Fibroblast of skin of abdomen (primary cell): ENCODE measurements at places on chromosomes 11 and 22.

DNA sequence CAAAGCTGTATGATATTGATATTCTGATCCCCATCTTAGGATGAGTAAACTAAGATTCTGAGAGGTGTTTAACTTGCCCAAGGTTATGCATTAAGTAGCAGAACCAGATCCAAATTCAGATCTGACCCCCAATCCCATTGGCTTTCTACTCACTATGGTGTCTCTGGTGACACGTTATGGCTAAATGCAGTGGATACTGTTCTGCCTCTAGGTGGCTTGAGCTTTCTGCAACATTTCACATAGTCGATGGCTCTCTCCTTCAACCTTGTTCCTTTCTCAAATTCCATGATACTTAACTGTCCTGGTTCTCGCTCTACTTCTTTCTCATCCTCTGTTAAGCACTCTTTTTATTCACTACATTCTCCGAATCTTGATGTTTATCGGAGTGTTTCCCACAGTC, 9.4 kb downstream of the C11orf97 start:
- no peak for DNase-seq

DNA sequence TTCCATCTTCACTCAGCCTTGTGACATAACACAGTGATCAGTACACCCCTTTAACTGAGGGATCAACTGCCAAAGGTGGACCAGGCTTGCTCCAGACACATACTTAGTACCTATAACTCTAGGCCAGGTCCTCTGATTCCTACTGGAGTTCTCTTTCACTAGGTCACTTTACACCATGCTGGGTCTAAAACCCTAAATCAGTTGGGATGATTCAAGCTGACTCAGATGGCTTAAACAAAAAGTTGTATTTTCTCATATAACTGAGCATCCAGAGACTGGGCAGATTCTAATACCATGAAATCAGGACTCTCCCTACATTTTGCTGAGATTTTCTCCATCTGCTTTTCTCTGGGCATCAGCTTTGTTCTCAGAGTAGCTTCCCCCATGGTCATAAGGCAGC, 26.0 kb upstream of the FLI1 start:
- DNase-seq: peak; percentile 34

GRCh38 chr11:115607621-115608221, 103.5 kb upstream of the CADM1 start:
- DNase-seq: peak; percentile 89

GRCh38 chr11:108226036-108226435, 3.2 kb downstream of the ATM start:
- no peak for DNase-seq

GRCh38 chr22:19210188-19210587, 31.7 kb upstream of the SLC25A1 start:
- DNase-seq: no peak

DNA sequence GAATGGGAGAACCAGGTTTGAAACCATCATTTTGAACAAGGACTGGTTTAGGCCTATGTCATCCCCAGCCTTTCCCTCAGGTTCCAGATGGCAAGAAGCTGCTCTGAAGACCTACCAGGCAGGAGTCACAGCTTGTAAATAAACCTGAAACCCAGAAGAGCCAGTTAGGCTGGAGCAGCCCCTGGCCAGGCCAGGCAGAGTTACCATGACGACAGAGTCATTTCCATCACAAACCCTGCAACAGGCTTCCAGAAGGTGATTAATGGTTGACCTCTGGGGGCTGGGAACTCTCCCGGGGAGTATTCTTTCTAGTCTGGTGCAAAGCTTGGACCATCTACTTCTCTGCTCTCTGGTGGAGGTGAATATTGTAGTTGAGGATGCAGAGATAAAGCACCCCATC, 164.1 kb upstream of the NCAM1 start:
- DNase-seq: no peak

GRCh38 chr22:19404676-19405075, 26.9 kb downstream of the HIRA start:
- DNase-seq: no peak

GRCh38 chr11:108654994-108655631, 9.8 kb upstream of the DDX10 start:
- DNase-seq: peak; percentile 50

- no peak for DNase-seq
Measured at GRCh38 chr11:70364745-70365543, 33.4 kb upstream of the CTTN start.

DNA sequence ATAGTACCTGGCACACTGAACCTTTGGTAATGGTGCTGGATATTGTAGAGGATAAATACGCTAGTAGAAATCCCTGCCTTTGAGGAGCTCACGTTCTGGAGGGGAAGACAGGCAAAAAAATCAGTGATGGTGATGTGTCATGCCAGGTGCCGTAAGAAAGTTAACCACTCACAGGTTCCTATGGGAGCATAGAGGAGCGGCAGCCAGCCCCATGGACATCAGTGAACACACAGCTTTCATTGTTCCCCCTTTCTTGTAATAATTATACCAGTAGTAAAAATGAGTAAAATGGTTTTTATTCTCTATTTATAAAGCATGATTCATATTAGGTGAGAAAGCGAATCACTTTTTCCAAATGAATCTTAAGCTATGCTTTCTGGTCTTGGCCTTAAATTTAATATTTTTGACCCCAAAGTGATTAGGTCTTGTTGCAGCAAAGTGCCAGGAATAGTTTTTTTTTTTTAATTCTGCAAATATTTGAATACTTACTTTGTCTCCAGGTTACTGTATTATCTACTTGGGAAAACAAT, 57.9 kb downstream of the UVRAG start:
- no peak for DNase-seq

DNA sequence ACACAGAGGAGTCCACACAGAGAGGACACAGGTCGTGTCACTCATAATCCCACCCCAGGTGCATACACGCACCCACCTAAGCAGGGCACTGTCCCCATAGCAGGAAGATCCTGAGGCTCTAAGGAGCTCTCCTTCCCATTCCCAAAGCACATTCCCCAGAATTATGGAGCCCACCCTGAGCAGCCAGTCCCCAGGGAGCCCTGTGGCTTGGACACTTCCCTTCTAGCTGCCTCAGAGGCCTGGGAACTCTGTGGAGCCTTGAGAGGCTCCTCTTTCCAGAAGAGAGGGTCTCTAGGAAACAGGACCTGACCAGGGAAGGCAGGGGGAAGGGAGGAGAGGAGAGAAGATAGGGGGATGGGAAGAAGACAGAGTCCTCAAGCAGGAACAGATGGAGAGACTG, 29.8 kb downstream of the ARHGEF17 start:
- no peak for DNase-seq

DNA sequence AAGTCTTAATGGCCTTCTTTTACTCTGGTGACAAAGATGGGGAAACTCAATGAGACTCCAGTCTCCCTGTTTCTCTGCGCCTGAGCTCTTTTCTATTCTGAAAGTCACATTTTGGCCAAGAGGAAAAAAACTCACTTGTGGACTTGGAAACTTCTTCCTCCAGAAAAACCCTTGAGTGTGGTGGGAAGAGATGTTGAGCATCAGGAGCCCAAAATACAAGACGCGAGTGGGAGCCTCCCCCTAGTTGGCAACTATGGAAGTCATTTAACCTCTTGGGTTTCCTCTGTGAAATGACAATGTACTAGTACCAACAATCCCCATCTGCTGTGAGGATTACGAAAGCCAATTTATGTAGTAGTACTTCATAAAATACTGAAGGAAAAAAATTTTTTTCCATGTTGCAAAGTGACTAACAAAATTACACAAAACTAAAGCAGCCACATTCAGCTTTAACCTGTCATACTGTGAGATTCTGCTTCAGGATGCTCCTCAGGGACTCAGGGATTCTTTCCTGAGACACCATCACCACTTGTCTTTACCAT, 524 bp upstream of the SLC25A17 start:
- peak; percentile 13 for DNase-seq

DNA sequence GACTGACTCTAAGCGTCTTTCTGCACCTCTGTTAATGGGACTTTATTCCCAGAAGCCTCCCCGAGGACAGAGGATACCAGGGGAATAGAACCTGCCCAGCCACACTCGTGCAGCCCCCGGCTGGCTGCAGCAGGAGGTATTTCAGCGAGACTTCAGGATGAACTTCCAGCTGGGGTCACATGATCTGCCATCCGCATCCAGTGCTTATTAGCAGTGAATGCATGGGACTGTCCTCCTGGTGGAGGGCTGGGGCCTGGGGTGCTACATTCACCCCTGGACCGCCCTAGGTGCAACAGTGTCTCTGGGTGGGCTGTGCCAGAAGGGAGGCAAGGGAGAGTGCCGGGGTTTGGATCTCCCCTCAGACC, 1.6 kb downstream of the DUSP8 start:
- no peak for DNase-seq

DNA sequence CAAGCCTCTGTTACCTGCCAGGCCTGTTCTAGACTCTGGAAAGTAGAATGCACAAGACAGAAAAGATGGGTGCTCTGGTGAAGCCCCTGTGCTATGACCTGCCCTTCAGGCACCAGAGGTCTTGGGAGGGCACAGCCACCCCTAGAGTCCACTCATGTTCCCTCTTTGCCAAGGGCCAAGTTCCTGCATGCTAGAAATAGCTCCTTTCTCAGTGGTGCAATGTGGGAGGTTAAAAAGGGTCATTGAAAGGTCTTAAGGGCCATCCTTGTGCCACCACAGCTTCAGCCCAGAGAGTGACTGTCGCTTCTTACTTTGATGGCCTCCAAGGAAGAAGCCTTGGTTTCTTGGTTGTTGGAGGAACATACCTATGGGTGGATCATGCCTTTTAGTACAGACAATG, 84.6 kb upstream of the PARVA start:
- no peak for DNase-seq

- peak; percentile 90 for DNase-seq
Measured at GRCh38 chr11:123473941-123474677, 44.0 kb downstream of the GRAMD1B start.

DNA sequence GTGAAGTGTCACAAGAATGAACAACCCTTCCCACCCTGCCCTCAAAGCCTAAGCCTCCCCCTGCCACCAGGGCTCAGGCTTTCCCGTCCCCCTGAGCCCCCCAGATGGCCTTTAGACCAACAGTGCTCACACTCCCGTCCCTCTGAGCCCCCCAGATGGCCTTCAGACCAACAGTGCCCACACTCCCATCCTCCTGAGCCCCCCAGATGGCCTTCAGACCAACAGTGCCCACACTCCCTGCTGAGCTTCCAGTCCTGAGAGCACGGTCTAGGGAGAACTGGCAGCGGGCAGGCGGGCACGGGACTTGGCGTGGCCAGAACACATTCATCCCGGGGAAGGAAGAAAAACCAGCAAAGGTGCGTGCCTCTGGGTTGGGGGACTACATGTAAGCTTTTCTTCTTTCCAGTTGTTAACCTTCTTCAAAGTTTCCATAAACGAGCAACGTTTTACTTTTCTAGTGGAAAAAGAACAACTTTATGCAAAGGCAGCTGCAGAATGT, 2.5 kb downstream of the MRGPRG start:
- DNase-seq: no peak

- no peak for DNase-seq
Measured at GRCh38 chr11:2091112-2091746, 48.0 kb downstream of the IGF2 start.

DNA sequence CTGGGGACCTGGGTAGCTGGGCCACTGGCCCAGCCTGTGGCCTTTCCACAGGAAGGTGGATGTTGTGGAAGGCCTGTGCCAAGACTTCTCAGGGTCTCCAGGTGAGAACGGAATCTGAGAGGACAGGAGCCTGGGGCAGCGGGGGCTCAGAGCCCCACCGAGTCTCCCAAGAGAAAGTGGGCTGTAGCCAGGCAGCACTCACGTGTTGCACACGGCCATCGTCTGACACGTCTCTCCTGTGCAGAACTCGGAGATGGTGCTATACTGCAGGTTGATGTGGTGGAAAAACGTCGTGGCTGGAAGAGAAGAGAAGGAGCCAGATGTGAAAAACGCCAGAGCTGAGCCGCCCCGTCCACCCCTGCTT, 6.4 kb downstream of the MOB2 start:
- no peak for DNase-seq

DNA sequence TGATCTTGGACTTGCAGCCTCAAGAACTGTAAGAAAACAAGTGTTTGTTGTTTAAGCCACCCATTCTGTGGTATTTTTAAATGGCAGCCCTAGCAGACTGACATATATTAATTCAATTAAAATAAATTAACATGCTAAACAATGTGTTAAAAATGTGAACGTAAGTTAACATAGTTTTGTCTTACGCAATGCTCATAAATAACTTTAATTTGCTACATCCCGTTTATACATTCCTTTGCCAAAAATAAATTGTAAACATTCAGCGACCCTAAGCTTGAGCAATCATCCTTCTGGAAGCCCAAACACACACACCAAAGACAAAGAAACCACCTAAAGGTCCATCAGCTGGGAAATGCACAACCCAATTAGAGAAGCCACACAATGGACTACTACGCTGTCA, 70.4 kb downstream of the CELSR1 start:
- no peak for DNase-seq

DNA sequence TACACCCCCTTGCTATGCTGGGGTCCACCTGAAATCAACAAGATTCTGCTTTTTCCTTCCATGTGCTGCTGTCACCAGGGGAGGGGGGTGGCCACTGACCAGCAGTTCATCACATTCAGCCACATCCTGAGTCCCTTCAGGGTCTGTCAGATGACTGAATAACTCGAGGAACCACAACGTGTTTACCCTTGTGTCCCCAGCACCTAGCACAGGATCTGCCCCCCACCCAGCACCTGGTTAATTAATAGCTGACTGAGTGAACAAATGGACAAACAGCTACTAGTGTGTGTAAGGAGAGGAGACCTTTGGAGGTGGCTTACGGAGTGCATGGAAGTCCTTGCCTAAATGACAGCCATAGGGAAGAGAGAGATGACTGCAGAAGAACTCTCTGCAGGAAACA, 119.5 kb upstream of the NCAM1 start:
- DNase-seq: no peak

DNA sequence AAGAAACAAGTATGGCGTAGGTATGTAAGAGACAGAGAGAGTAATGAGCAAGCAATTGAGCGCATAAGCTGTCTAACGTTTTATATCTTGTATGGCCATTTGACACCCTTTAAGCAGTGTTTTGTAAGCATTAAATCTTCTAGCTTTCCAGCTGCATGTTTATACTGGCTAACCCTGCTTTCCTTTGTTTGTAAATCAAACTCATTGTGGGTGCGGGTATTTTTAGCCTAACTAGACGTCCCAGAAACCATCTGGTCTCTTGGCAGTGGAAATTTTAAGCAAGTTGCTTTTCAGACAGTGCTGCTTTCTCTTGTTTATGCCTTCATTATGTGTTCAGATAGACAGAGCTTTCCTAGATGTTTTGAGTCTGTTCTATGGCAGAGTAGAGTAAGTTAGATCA, 73.5 kb downstream of the RNF169 start:
- peak; percentile 31 for DNase-seq

- peak; percentile 37 for DNase-seq
Measured at GRCh38 chr22:24284747-24285203, 14.1 kb downstream of the SPECC1L start.

DNA sequence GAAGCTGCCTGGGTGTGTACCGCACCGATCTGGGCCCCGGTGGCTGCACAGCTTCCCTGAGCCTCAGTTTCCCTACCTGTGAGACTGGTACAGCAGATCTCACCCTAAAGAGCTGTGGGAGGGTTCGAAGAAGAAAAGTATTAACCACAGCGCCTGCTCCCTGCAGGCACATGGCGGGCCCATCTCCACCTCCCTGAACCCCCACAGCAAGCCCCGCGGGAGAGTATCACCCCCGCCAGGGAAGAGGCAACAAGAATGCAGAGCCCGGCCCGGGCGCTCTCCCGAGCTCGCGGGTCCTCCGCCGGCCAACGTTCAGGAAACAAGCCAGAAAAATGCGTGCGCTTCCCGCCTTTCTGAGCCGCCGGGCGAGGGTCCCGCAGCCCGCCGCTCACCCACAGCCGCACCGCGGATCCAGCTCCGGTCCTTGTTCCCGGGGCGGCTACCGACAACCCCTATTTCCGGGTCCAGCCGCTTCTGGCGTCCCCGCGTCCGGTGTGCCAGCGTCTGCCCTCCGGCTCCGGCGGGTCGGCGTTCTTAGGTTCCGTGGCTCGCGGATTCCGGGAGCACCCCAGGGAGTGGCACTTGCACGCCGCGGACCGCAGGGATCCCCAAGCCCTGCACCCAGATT, at the start of gene TOP3B:
TSS of gene TOP3B (minus strand) at position 450 of the 628 bp plus-strand sequence. CDS start 7,078 bp downstream, outside the sequence.
- peak; percentile 76 for DNase-seq
